ENCODE measurements at places on chromosomes 16 and 17.

DNA sequence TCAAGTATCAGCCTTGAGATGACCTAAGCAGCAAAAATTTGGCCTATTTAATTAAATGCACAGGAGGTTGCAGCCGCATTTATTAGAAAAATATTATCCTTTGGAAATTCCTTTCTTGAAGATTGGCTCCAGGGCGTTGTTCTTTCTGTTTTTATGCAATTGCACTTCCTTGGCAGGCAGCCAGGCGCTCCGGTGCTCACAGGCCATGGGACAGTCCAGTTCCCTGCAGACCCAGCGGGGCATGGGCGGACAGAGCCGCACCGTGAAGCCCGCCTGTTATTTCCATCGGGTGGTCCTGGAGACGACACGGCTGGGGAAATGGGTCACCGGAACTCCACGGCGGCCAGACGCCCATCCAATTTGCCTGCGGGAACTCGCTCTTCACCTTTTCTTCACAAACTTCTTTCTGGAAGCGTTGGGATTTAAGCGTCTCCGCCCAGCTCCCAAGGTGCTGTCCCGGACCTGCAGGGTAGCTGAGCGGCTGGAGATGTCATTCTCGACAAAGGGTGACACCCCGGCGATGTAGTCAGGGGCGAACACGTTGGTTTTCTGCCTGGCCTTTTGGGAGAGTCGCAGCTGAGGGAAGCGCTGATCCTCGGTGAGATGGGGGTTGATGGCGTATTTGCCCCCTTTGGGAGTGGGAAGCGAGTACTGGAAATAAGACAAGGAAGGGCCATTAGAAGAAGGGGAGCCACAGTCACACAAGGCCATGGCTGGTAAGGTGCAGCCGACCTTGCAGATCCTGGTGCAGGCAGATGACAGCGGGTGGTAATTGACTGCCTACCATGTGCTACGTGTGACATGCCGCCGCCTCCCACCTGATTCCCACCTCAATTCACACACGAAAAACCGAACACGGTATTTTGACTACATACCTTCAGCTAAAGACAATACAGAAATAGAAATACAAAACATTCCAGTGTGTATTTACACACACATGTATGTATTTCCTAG lies 12.5 kb downstream of the NOB1 start:
- DNase-seq, result no peak

- no peak for DNase-seq
Observed at GRCh38 chr17:44343510-44344209, 1.4 kb upstream of the GRN start.

DNA sequence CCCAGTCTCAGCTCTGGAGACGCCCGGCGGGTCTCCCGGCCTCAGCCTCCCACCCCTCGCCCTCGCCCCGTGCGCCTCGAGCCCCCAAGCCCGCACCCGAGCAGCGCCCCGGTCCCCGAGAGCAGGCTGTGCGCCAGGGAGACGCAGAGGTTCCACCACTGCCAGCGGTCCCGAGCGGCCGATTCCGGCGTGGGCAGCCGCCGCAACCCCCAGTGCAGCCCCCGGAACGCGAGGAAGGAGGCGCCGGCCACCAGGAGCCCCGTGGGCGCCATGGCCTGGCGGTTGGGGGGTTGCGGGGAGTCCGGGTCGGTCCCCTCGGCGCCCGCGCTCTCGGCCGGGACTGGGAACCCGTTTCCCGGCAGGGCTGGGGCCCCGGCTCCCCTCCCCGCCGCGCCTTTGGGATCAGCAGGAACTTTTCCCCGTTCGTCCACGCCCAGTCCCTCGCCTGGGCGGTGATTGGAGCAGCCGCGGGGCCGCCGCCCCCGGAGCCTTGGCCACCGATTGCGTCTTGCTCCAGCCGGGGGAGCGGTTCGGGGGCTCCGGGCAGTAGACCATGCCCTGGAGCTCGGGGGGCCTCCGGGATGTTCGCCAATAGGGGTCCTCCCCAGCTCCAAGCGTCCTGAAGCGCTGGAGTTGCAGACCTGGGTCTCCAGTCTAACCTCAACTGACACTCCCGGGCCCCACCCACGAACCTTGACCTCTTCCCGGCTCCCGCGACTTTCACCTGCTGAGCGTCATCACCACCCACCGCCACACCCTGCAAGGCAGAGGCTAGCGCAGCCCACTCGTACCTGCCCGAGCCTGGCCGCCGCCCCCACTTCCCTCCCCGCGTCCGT lies at the start of gene TLCD2:
Gene TLCD2, minus strand, starts transcription at position 407 of the 836 bp plus-strand sequence. Its CDS starts 135 bp downstream, at position 272.
- DNase-seq, result no peak

DNA sequence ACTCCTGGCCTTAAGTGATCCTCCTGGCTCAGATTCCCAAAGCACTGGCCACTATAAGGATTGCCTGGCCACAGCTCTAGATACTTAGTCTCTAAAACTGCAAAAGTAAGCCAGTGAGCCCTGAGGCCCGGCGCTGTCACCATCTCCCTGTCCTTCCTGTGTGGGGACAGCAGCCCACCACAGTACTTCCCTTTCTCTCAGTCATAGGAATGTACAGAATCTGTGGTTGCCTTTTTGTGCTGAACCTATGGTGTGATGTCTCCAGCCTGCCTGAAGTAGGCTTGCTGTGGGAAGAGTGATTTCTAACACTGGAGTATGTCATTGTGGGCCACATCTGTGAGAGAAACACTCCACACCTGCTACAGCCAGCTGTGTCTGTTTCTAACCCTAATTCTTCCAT lies 24.7 kb downstream of the NTAN1 start:
- no peak for DNase-seq

DNA sequence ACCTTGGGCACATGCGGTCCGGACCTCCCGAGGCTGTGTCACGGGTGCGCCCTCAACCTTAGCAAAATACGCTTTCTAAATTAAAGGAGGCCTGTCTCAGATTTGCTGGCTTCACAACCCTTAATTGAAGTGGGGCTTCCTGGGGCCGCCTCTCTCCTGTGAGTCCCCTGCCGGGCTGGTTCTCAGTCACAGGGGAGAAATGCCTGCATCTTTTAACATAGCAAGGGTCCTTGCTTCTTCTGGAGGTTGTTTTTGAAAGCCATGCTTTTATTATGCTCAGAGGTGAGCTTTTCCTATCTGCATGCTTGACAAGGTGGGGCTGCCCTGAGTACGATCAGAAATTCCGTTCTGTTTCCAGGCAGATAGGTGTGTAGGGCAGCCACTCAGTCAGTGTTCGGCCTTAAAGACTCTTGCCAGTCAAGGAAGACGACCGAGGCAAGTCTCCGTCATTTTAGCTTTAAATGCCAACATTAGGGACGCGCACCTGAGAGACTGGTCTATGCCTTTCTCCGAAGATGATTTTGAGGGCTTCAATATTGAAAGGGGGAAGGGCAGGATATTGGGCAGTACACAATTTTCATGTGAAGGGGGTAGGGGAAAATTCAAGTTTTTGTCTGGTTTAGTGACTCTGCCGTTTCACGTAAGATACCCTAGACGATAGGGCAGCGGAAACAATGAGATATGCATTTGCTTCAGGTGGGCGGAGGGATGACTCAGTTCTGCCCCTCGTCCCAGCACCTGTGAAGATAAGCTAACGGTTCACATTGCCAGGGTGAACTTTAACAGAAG lies 5.5 kb upstream of the SLC7A5 start:
- peak; percentile 72 for DNase-seq

- peak; percentile 30 for DNase-seq
Observed at GRCh38 chr17:4969551-4970173, 2.0 kb upstream of the SPAG7 start.
